ENCODE measurements at places on chromosomes 4 and X.

GRCh38 chr4:1747603-1747967, 26.3 kb downstream of the TACC3 start:
- DNase-seq: no peak

DNA sequence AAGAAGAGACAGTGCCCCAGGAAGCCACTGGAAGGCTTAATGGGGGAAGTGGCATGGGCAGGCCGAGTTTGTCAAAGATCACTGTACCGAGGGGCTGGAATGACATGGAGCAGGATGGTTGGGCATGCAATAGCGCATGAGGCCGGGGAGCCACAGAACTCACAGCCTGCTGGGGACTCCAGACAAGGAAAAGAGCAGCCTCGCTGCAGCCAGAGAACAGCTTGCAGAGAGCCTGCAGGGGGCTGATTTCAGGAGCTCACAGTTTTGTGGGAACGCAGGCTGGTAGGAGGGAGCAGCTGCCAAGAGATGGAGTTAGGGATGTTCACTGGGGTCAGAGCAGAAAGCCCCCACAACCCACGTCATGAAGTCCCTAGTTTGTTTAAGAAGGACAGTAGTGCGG, 45.4 kb downstream of the STOX2 start:
- DNase-seq: no peak

GRCh38 chr4:121696170-121696580, 605 bp downstream of the ANXA5 start:
- peak; percentile 47 for DNase-seq

DNA sequence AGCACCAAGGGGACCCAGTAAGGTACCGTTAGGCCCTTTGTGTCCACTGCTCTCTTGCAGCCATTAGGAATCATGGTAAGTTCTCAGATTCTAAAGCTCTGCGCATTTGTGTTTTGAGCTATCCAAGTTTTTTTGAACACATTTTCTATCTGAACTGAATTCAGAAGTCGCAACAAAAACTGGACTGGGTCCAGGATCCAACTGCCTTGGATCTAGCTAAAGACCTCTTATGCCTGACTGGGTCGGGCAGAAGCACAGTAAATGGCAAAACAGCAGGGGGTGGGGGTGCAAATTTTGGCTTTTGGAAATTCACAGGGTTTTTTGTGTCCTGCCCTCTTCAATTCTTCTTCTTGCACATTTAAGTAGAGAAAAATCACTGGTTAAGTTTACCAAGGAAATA, 30.0 kb downstream of the RCHY1 start:
- no peak for DNase-seq

DNA sequence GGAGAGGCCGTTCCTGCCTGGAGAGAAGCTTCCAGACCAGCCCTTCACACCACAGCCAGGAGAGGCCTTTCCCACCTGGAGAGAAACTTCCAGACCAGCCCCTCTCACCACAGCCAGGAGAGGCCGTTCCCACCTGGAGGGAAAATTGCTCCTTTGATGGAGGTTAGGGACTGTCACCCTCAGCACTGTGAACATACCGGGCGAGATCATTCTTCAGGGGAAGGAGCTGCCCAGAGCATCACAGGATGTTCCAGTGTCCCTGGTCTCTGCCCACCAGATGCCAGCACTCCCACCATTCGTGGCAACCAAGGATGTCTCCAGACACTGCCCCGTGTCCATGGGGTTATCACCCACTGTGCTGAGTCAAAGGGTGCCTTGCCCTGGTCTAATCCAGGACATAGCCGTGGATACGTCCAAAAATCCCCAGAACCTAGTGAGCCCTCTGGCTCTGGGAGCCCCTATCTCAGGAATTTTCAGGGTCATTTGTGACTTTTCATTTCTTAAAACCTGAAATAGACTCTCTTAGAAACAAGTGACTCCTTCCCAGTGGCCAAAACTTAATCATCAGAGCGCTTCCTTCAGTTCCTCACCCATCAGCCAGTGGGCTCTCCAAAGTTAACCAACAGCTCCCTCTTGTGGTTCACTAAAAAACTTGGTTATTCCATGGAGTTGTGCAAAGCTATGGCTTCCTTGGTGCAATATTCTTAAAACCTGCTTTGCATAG, 80.2 kb downstream of the CRMP1 start:
- DNase-seq: peak; percentile 33

GRCh38 chr4:168723569-168723968, 226.7 kb downstream of the PALLD start:
- DNase-seq: no peak

- DNase-seq: no peak
Observed at GRCh38 chrX:139877710-139878414, 55.0 kb downstream of the ATP11C start.

DNA sequence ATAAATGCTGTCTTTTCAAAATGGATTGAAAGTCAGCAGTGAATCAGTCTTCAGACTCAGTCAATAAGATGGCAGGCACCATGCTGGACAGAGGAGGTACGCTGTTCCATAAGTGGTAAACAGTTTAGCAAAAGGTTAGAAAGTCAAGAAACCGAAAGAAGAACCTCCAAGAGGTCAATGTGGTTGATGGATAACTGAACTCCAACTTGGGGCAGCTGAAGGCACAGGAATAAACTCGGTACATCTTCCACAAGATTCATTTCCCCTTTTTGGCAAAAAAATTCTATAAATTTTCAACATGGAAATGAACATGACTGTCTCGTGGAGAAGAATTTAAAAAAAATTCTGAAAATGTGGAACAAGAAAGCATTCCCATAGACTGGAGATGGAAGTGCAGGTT, 18.4 kb upstream of the SEL1L3 start:
- DNase-seq: no peak

- peak; percentile 99 for DNase-seq
Observed at GRCh38 chr4:128287871-128288688, 467 bp upstream of the PGRMC2 start.
